ENCODE measurements at places on chromosomes 4 and X. TPM values are rescaled to one million over a fixed set of nuclear protein-coding genes. Genes with fewer than 3 reads are reported as not detected.

PRKX gene
- total RNA-seq: 16.4 TPM

DNA sequence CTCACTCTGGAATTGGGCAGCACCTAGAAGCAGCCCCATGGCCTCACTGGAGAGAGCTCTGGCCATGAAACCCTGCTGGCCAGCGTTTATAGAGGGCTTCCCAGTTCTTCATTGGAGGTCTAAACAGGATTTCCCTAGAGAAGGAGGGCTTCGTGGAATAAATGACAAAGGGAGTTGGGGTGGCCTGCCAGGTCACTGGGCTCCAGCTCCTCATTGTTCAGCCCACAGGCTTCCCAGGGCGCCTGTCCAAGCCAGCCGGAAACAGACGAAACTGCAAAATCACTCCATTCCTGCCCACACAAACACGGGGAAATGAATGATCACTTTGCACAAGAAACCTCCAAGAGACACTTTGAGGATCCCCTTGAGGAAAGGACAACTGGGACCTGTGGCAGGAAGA is 189.7 kb downstream of the TSPAN5 start:
- DNase-seq: no peak

GRCh38 chr4:108247387-108248049 is 78.8 kb upstream of the LEF1 start:
- no peak for DNase-seq

- no peak for DNase-seq
Observed at GRCh38 chr4:147194604-147195003, 248.9 kb upstream of the TTC29 start.

GRCh38 chr4:925771-926500 is 6.2 kb downstream of the GAK start:
- DNase-seq: no peak

GRCh38 chr4:139692309-139693012 is 26.8 kb downstream of the MGST2 start:
- DNase-seq: no peak

GAGE2A gene
- total RNA-seq: not detected

DNA sequence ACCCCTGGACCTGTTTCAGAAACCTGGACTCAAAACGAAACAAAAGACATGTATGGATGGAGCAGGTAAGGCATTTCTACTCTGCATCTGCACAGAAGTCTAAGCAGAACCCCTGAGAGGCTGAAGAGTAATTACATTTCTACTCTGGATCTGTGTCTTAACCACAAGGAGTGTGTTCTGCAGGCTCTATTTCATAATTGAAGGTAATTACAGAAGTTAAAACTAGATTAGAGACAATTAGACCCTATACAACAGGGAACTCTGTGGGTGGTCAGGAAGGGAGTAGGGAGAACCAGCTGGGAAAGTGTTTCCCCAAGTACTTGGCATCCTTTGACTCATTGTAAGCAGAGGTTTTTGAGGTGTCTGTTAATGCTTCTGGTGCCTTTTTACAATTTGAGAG is 69.8 kb downstream of the IGSF1 start:
- no peak for DNase-seq

DNA sequence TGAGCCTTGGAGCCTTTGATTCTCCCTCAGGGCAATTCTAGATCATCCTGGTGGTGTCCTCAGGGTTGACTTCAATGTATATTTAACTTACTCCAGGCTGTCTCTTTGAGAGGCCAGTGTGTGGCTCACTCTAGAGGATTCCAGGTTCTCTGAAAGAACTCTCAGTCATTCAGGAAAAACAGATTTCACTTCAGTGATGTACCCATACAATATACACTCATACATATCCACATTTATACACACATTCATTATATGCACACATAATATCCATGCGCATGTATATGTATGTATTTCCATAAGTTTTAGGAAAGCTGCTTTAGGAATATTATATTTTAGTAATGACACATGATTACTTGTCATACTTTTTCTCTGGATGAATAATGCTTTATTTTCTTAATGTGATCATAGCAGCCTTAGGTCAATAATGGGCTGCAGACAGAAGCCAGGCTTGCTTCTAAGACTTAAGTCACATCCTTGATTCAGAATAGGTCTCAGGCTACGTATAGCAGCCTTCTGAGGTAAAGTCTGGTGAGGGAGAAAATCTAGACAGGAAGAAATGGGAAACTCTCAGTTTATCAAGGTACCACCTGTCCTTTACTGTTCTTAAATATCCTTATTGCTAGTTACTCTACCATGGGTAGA is 397.0 kb downstream of the GPAT3 start:
- no peak for DNase-seq

DNA sequence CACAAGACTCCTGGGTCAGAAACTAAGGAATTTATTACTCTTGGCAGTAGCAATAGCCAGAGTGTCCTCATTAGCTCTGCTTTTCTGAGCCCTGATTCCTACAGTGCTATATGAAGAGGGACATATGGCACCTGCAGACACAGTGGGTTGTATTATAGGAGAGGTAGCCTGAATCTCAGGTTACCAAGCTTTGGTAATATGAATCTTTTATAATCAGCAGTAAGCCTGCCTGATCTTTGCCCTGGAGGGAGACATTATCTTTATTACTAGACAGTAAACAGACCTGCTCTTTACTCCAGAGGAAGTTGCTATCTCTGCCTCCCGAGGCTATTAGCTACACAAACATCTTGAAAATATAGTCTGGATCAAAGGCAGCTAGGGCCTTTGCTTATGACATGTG is 62.5 kb upstream of the HOPX start:
- DNase-seq: no peak

- no peak for DNase-seq
Observed at GRCh38 chr4:8820178-8821102, 51.2 kb downstream of the HMX1 start.

DNA sequence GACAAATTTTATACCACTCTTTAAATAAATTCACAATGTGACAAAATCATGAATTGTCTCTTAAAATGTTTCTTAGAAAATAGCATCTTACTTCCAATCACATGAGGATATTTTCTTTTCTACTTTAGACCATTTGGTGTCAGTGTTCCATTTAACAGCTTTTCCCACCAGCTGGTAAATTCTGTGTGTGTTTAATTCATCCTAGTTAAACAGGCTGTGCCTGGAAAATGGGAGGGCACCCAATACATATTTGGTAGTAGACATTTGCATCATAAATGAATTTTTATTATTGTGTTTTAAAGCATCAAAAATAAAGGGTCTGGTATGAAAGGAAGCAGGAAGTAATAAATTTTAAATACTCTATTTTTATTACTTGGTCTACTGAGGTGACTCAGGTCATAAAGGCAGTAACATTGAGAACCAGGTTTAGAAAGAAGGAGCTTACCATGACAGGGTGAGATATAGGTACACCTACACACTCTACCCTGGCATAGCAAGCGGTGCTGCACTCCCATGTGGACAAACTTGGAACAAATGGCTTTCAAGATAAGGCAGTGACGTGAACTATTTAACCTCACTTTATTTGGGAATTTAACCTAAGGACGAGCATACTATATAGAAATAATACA is 344.5 kb downstream of the BMPR1B start:
- no peak for DNase-seq

- no peak for DNase-seq
Observed at GRCh38 chrX:53031380-53031779, 17.2 kb upstream of the GPR173 start.

GRCh38 chr4:84493092-84493850 is 5.8 kb downstream of the NKX6-1 start:
- DNase-seq: no peak

DNA sequence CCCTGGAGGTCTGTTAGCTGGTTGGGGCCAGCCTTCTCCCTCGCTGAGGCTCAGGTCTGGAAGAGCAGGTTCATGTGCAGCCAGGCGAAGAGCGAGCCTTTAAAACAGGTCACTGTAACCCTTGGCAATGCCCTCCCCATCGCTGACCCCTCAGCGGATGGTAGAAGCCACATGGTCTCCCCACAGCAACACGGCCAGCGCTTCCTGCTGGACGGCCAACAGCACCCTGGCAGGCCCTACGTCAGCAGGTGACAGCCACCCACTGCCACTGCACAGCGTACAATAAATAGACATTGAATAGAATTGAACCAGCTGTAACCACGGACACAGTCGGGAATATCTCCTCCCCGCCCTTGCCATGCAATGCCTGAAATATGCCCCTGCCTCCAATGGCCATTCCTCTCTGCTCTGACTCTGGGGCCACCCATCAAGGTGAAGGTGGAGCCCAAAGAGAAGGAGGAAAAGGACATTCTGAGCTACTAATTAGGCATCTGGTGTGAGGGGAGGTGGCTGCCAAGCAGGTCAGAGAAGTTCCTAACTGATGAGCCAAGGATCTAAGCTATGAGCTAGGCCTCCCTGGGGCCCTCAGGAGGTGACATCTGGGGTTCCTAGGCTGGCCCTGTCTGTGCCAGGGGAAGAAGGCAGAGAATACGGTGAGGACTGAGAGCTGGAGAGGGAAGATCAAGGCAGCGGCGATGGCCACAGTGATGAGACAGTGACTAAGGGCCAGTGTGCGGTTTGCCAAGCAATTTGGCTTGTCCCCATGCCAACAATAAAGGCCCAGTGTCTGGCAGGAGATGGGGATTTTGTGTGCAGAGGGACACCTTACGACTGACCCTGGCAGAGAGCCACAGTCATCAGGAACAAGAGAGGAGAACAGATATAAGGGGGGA is 202.3 kb downstream of the BCOR start:
- no peak for DNase-seq

GRCh38 chr4:20544645-20545044 is 155.6 kb upstream of the PACRGL start:
- DNase-seq: no peak

SULT1B1 gene
- 0.31 TPM for total RNA-seq

- no peak for DNase-seq
Observed at GRCh38 chrX:53084863-53085262, 2.7 kb downstream of the TSPYL2 start.

DNA sequence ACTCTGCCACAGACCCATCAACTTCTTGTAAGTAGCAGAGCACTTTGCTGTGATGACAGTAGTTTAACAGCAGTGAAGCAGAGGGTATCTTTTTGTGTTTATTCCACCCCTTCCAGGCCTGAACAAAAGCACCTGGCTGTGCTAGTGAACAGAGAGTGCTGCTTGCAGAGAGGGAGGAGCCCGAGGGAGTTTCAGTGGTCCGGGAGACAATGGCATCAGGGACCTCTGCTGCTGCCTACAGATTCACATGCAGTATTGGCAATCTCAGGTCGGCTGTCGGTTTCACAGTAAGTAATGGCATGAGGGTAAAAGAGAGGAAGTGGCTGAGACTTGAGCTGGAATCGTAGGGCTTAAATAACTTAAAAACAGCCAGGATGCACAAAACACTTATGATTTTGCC is 755.8 kb downstream of the RPA4 start:
- DNase-seq: no peak

DNA sequence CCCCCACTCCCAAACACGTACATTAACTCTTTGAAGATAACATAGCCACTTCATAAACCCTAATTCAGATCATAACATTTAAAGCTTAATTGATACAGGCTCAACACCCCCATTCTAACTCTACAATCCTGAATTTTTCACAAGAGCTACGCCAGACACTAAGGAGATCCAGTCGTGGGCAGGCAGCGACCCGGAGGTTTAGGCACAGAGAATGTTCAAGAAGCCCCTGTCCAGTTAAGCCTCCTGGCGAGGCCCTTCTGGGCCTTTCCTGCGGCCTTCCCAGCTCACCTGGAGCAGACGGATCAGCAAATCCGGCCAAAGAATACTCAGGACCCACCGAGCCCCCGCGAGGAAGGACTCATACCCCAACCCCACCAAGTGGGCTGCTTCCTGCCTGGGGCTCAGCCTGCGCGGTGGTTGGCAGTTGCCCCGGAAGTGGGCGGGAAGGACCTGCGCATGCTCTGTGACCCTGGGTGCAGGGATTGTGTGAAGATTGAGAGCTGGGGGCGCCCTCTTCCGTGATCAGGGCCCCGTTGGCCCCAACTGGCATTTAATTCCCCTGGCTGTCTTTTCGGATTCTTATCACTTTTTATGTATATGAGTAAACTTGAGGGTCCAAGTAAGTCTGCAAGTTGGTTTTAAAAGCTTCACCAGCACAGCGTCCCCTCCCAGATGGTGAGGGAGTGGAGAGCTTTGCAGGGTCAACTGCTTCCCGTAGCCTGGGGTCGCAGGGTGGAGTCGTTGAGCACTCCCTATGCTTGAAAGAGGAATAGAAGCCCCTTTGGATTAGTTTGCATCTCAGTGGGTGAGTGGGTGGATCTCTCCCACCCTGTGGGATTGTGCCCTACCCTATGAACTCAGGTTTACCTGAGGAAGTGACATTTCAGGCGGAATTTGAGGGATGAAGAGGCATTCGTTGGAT is at the start of gene TRIM61:
Gene TRIM61, minus strand, starts transcription at position 415 of the 922 bp plus-strand sequence. CDS start 7,655 bp downstream, outside the sequence.
- DNase-seq: peak; percentile 3

DNA sequence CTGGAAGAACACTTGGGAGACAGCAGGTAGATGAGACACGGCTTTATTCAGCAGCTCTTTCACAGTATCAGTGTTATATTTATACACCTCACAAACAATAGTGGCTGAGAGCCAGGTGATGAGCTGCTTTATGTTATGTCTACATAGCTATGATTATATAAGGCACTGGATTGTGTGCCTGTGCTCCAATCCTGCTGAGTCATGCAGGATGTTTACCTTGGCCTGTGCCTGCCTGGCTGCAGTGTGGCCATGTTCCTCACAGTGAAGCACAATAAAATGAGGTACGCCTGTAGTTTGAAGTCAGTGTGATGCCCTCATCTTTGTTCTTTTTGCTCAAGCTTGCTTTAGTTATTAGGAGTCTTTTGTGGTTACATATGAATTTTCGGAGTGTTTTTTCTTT is 31.3 kb downstream of the CXCL13 start:
- DNase-seq: no peak

PNMA6F gene
- 0.16 TPM for total RNA-seq

HMX1 gene
- 0.16 TPM for total RNA-seq

DNA sequence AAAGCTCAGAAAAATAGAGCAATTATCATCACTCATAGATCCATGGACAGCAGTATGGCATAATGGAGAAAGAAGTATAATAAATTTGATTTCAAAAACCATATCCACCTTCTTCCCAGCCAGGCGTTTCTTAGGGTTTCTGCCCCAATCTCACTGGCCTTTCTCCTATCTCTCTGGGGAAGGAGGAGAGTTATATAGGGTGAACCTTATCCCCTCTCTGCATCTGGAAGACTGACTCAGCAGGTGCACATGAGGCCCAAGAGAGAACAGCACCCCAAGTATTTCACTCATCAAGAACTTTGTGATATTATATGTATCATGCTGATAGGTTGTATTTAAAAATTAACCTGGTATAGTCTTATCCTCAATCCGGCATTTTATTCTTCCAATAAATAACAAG is 318.8 kb upstream of the RASGEF1B start:
- DNase-seq: no peak

DNA sequence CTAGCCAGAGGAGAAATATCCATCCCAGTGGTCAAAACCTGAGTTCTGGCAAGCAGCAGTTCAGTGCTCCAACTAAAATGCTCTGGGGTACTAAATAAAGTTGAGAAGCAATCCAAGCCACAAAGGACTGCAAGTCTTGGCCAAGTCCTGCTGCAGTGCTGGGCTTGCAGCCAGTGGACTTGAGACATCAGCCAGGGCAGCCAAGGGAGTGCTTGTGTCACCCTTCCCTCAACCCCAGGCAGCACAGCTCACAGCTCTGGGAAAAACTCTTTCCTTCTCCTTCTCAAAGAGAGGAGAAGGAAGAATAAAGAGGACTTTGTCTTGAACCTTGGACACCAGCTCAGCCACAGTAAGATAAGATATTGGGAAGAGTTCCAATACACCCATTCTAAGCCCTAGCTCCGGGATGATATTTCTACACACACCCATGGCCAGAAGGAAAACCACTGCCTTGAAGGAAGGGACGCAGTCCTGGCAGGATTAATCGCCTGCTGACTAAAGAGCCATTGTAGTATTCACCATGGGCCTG is 99.8 kb downstream of the PTCHD1 start:
- peak; percentile 9 for DNase-seq
